ENCODE measurements at places on chromosomes 12 and 14.

DNA sequence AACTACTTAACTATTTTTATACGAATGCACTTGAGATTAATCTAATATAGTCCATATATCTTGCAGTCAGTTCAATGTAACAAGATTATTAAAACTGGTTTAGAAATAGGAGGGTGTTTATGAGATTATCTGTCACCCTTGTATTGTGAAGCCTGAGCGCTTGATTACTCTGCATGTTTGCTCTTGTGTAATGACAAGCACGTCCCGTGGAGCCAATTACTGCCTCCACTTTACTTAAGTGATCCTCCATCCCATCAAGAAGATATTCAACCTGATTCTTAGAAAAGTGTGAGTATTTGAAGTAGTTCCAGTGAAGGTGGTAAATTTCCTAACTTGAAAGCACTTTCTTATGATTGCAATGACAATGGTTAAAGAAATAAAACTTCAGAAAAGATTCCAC is 415.2 kb upstream of the GARIN6 start:
- DNase-seq: no peak

GRCh38 chr14:28754209-28754985 is 12.2 kb upstream of the FOXG1 start:
- no peak for DNase-seq

DNA sequence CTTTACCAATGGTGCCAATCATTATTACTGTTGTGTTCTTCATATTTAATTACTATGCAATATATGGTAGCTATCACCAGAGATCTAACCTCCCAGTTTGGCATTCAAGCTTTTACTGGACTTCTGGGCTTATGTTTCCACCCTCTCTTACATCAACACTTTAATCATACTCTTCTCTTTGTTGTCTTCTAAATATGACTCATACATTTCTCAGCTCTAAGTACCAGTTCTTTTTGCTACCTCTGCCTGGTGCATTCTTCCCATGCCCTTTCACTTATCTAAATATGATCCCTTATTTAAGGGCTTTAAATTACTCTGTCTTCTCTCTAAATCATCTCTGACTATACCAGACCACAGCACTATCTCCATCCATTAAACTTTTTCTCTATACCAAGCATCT is 246.1 kb upstream of the CCDC196 start:
- DNase-seq: no peak

- no peak for DNase-seq
These were observed 30.7 kb downstream of the PXN start for GRCh38 chr12:120234643-120235368.

- DNase-seq: peak; percentile 49
These were observed 172.2 kb upstream of the GZMB start for GRCh38 chr14:24806061-24806678.

DNA sequence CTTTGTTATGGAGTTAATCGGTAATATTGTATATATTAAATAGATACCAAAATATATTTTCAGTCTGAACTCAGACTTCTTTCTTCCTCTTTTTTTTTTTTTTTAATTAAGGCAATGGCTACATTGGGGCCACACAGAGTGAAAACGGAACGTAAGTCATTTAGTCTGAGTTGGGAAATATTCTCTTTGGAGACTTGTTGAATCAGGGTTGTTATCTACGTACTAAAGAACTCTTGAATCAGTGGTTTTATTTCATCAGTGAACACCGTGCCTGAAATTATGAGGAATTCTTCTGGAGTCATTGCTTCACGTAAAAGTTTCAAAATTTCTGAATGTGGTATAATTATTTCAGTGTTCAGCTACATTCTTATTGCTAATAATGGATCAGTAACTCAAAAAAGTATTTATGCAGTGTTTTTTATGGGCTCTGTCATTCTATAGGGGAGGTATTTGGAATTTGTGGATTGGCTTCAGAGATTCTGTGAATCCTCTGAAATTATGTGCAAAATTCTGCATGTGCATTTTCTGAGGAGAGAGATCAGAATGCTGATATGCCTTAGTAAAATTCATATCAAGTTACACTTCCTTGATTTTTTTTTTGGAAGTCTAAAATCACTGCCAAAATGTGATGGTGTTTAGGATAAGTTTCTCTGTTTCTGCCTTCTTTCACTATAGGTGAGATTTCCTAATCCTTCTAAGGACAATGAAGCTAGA is 39.6 kb downstream of the BRMS1L start:
- DNase-seq: no peak

- DNase-seq: no peak
These were observed 348.4 kb downstream of the BCAT1 start for GRCh38 chr12:24600551-24600950.

DNA sequence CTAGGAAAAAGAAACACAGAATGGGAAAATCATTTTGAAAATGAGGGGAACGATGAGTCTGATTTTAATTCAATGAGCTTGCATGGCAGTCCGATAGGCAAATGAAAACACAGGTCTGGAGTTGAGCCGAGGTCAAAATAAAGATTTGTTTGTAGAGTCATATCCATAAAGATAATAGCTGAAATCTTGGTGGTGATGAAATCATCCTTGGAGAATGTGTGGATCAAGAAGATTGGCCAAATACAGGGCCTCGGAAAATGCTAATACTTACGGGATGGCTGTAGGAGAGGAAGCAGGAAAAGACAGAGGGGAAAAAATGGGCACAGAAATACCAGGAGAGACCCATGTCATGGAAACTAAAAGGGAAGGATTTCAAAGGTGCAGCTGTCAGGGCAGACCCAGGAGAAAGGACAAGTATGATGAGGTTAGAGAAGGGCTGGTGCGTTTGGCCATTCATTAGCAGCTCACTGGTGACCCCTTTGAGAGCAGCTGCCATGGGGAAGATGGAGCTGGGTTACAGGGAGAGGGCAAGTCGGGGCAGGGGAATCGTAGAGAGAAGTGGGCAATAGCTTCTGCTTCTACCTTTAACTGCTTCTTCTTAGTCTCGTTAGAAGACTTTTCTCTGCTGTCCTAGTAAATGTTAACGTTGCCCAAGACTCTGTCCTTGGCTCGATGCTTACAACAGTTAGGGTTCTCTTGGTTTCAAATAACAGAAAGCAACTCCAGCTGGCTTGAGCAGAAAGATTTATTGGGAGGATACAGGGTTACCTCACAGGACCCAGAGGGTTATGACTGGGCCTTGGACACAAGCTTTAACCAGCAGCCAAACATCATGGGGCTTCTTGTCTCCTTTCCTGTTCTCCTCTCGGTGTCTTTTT is 161.8 kb downstream of the EFCAB11 start:
- DNase-seq: no peak

DNA sequence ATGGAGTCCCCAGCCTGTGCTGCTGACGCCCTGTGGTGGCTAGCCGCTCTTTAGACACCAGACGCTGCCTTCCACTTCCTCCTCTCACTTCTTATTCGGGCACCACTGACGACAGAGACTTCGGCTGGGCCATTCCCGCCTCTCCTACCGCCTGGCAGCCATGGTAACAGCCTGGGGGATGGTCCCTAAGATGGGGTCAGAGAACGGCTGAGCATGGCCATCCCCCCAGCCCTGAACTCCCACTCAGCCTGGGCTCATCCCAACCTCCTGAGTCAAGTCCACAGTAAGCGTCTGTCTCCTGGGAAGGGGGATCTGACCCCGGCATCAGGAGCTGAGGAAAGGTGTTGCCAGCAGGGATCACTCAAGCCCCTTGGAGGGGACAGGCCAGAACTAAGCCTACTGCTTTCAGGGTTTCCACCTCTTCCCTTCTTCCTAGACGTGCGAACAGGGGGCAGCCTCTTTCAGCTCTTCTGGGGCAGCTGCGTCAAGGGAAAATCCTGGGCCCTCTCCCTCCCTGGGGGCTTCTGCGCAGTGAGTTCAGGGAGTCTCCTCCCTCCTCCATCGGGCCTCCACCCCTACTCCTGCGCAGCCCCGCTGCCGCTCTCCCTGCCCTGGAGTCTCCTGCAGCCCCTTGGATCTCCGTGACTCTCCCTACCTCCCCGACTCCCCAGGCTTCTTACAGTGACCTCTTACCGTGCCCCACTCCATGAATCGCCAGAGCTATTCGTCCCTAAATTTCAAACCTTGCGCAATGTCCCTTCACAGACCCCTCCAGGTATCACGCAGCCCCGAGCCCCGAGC is 643 bp upstream of the TAMALIN start:
- no peak for DNase-seq

DNA sequence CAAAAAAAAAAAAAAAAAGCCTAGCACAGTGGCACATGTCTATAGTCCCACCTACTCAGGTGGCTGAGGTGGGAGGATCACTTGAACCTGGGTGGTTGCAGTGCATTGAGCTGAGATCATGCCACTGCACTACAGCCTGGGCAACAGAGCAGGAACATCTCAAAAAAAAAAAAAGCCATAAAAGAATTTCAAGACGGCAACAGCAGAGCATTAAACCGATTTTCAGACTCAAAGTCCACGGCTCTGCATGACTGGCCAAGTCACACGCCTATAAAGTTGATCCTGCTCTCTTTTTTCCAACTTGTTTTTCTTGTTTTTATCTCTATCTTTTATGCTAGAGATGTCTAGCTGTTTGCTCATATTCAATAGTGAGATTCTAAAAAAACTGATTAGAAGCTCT is 45.3 kb downstream of the FBXO34 start:
- DNase-seq: no peak

DNA sequence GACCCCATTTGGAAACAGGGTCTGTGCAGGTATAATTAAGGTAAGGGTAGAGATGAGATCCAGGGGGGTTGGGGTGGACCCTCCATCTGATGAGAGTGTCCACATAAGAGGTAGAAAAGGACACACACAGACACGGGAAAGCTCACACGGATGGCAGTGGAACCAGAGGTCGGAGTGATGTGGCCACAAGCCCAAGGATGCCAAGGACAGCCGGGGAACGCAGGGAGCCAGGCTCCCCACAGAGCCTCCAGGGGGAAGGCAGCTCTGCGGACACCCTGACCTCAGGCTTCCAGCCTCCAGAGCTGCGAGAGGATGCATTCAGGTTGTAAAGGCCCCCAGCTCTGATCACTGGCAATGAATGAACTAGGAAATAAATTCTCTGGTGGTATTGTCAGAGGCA is 33.0 kb downstream of the RIMBP2 start:
- DNase-seq: no peak

DNA sequence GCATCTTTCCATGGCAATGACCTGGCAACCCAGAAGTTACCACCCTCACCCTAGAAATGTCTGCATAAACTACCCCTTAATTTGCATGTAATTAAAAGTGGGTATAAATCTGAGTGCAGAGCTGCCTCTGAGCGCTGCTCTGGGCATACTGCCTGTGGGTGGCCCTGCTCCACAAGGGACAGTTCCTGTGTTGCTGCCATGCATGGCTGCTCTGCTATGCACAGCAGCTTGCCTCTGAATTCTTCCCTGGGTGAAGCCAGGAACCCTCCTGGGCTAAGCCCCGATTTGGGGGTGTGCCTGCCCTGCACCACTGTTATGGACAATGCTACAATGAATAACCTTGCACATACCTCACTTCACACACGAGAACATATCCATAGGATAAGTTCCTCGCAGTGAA is 35.7 kb upstream of the GPR132 start:
- no peak for DNase-seq

GRCh38 chr14:21631084-21631483 is 3.7 kb downstream of the OR10G2 start:
- no peak for DNase-seq

DNA sequence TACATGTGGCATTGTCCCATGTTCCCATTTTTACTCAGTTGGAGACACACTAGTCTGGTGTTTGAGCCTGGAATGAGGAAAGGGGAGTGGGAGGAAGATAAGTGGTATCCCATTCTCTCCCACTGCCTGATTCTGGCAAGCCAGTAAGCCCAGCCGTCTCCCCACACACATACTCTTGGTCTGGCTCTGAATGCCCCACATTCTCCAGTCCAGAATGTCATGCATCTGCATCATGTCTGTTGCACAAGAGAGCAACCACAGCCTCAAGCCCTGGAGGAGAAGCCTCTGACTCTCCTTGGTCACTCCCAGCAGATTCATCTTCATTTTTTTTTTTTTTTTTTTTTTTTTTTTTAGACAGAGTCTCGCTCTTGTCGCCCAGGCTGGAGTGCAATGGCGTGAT is 48.0 kb downstream of the DRAM1 start:
- DNase-seq: no peak

GRCh38 chr12:107396991-107397390 is 288.6 kb upstream of the PWP1 start:
- DNase-seq: no peak

DNA sequence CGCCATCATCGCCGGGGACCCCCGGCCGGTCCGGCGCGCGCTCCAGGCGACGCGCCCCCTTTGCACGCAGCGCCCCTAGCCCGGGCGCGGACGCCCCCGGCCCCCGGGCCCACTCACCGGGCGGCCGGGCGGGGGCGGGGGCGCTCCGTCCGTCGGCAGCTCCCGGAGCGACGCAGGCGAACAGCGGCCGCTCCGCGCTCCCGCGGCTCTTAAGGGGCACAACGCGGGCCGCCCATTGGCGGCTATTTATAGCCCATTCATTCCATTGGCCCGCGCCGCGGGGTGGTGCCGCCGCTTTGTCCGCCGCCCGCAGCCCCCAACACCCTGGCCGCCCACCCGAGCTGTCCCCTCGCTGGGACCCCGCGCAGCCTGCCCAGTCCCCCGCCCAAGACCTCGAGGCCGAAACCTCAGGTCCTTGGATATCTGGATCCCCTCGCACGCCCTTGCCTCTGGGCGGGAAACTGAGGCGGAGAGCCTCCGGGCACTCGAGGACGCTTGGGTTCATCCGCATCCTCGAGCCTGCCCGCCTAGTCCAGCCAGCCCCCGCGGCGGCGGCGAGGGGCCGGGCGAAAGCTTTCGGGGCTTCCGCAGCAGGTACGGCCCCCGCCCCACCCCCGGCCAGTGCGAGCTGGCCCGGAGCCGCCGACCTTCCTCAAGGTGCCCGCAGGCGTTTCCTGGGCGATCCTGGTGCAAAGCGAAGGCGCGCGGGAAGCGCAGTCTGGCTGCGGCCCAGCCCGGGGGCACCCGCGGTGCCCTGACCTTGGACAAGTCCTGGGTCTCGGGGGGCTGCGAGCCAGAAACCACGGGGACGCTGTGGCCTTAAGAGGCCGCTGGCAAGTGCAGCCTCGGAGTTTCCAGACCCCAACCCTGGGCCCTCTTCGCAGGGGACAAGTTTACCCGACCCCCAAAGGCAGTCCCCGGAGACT is at the start of gene CKB:
Gene CKB, minus strand, starts transcription at position 182 of the 926 bp plus-strand sequence. CDS start 337 bp downstream, outside the sequence.
- DNase-seq: no peak

GRCh38 chr12:52398176-52398575 is 8.0 kb downstream of the KRT82 start:
- DNase-seq: no peak

DNA sequence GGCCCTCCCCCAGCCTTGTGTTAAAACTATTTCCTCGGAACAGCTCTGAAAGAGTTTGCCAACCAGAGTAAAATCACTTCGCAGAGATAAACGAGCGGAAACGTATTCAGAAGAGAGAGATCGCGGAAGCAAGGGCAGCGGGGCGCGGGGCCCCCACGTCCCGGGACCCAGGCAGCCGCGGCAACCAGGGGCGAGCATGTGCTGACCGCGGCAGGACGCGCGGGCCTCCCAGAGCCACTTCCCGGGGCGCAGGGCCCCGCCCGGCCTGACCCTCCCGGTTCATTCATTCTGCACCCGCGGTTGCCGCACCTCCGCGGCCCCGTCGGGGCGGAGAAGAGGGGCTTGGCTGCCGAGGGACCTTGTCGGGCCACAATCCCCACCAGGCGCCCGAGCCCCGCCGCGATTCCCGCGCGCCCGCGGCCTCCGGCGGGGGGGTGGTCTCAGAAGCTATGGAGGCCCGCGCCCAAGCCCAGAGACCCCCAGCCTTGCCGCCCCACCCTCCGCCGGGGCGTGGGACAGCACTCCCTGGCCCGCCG is 598 bp downstream of the UBE2N start:
- peak; percentile 63 for DNase-seq

GRCh38 chr12:46209914-46210872 is 58.6 kb downstream of the SLC38A1 start:
- DNase-seq: peak; percentile 77

All from activated T-cell treated with anti-CD3 and anti-CD28 coated beads, Interleukin-2, amount 50 U/mL, for 24 hours (primary cell).